Astrocyte of the spinal cord (primary cell): ENCODE measurements at places on chromosomes 12 and 14.

- DNase-seq: no peak
Observed at GRCh38 chr12:42945927-42946326, 356.4 kb upstream of the PRICKLE1 start.

DNA sequence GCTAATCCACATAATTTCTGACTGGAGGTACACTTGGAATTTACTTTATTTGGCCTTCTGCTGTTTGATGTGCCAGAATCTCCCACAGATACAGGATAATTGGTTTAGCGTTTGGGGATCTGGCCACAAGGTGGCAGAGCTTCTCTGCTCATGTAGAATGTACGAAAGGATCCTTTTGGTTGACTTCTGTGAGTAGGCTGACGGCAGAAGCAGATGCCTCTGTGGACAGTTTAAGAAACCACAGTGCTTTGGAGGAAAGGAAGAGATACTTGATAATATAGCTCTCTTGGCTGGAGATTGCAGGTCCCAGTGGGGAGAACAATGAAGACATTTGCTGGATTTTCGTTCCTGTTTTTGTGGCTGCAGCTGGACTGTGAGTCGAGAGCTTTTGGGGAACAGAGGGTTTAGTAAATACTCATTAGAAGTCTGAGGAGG is 75.3 kb upstream of the OR4E1 start:
- DNase-seq: peak; percentile 45

GRCh38 chr12:17333287-17333686 is 727.3 kb upstream of the LMO3 start:
- DNase-seq: no peak

- peak; percentile 13 for DNase-seq
Observed at GRCh38 chr12:42213023-42213422, 25.0 kb downstream of the YAF2 start.

DNA sequence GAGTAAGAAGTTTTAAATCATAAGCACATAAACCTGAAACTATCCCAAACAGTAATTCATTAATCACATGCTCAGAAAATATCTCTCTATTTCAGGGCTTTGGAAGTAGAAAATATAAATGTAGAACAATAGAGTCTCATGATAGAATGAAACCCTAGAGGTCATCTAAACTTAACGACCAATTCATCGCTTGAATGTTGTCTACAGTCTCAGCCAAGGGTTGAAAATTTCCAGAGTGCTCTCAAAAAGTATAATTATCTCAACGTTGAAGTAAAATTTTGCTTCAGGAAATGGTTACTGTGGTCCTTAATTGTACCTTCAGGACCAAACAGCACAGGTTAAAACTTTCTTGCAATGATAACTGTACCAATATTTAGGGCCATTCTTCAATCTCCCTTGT is 1053.6 kb upstream of the SEL1L start:
- DNase-seq: no peak
